ENCODE measurements at places on chromosomes 1 and 21. TPM values are rescaled to one million over a fixed set of nuclear protein-coding genes. Genes with fewer than 3 reads are reported as not detected.

GRCh38 chr1:242239398-242239797, 240.5 kb upstream of the MAP1LC3C start:
- DNase-seq = no peak

- DNase-seq = no peak
Measured at GRCh38 chr1:4306559-4307467, 347.6 kb upstream of the AJAP1 start.

GRCh38 chr1:176963181-176963580, 201.3 kb downstream of the ASTN1 start:
- DNase-seq = no peak

DNA sequence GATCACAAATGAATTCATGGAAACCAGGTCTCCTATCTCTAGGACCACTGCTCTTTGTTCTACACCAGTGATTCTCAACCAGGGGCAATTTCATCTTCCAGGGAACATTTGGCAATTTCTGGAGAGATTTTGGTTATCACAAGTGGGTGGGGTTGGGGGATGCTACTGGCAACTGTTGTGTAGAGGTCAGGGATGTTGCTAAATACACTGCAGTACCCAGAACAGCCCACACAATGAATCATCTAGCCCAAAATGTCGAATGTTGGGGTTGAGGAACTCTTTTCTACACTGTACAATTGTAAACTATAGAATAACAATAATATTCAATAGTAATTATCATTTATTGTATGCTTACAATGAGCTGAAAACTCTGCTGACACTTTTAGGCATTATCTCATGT, 55.7 kb upstream of the UBE2U start:
- no peak for DNase-seq

Gene LRRC39
- 85.7 TPM for polyA plus RNA-seq

- DNase-seq = no peak
Measured at GRCh38 chr1:26290882-26291261, 11.0 kb downstream of the SH3BGRL3 start.

GRCh38 chr1:201260648-201261311, 22.5 kb upstream of the PKP1 start:
- DNase-seq = no peak

Gene ZNF281
- polyA plus RNA-seq = not detected

Gene GBP7
- polyA plus RNA-seq = 0.08 TPM

DNA sequence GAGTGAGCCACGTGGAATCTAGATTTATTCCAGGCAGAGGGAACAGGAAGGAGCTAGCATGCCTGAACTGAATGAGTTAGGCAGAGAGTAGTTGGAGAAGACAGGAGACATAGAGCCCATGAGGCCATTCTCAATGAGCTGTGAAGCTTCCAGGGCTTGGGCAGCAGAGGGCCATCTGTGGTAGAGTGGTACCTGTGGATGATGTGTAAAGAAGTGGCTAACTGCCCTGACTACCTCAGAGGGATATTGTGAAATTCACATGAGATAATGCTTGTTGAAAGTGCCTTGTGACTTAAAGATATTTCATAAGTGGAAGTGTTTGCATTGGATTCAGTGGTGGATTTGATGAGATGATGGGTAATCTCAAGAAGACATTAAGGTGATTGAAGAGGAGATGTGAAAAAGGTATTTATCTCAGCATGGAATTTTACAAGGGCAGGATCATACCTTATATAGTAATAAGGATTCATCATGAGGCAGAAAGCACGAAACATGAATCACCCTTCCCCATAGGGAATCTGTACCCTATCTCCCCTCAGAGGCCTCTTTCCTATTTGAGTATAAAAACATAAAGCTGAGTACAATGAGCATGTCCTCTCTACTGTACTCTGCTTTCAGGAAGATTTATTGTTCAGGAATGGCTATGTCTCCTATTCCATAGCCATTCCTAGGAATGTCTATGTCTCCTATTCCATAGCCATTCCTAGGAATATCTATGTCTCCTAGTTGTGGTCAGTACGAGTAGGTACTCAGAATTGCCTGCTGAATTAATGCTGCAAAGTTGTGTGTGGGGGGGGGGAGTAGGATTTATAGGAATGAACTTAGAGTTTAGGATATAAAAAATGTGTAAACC, 146.8 kb downstream of the PAPPA2 start:
- DNase-seq = no peak

- DNase-seq = no peak
Measured at GRCh38 chr1:8643542-8644536, 173.6 kb downstream of the RERE start.

Gene MSH4
- polyA plus RNA-seq = 0.35 TPM

DNA sequence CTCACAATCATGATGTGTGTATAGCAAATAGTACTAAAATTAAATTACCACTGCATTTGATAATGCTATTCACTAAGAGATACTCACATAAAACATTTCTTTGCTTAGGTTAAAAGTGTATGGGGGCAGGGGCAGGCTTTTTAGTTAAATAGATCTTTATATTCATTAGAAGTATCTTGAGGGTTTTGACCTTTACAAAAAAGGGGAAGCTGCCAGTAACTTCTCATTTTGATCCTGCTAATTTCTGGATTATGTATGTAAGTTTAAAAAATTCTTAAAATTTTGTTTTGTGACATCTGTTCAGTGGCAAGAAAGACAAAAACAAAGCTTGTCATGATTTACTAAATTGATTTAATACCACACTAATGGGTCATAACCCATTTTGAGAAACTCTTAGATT, 45.8 kb upstream of the S1PR1 start:
- DNase-seq = no peak

Gene C1orf87
- 1.9 TPM for polyA plus RNA-seq
